Adrenal gland (tissue), 19 donors: ENCODE measurements at places on chromosomes 2 and 18. TPM values are rescaled to one million over a fixed set of nuclear protein-coding genes. Genes with fewer than 3 reads are reported as not detected.

The KCNG3 gene
- 0.24 TPM for polyA plus RNA-seq

The ELAC1 gene
- 8.9 TPM for polyA plus RNA-seq

The OTX1 gene
- not detected for polyA plus RNA-seq

The UGT1A6 gene
- polyA plus RNA-seq: not detected

The ACTG2 gene
- polyA plus RNA-seq: 94.0 TPM

The HOXD10 gene
- not detected for polyA plus RNA-seq
